ENCODE measurements at places on chromosomes 5 and 9.

- no peak for DNase-seq
Measured at GRCh38 chr5:8114597-8115266, 245.8 kb downstream of the MTRR start.

- no peak for DNase-seq
Measured at GRCh38 chr5:53956196-53956595, 354.2 kb downstream of the ARL15 start.

GRCh38 chr9:108377382-108377781 is 478.4 kb downstream of the ACTL7B start:
- no peak for DNase-seq

GRCh38 chr9:131917009-131917408 is 162.7 kb downstream of the MED27 start:
- no peak for DNase-seq

GRCh38 chr5:96893342-96893741 is 17.0 kb downstream of the ERAP2 start:
- DNase-seq = no peak

DNA sequence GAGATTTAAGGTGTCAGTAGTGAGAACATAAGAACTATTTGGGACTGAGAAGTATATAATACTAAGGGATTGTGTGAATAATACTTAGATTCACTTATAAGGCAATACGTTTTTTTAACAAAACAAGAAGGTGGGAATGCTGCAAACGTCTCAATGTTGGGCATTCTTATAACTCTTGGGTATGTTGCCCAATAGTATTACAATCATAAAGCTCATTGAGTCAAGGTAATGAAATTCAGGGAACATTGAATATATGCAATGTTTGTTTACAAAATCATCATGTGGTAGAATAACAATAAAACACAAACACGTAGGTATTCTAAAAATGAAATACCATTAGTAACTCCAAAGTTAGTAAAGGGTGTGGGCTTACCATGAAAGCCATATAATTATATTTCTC is 400.7 kb downstream of the KIAA0825 start:
- no peak for DNase-seq

DNA sequence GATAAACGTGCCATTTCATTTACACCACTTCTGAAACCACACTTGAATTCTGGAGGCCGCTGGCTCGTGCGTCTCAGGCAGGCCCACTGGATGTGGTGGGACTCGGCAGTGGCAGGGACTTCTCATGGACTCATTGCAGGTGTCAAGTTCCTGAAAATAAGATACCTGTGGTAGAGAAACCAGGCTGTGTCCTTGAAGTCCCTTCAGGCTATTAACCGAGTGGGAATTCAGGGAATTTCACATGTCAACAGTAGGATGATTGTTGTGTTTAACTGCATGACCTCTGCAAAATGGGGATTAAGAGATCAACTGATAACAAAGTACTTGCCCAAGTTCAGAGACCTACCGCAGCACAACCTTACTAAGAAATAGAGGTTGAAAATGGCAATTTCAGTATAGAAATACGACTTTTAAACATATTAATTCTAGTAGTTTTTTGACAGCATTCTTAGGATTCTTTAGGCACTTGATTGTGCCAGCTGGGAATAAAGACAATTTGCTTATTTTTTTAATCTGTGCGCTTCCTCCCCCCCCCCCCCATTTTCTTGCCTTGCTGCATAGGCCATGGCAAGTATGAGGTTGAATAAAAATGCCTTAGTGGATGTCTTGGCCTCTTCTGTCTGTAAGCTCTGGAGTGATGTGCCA is 26.8 kb downstream of the TRIP13 start:
- DNase-seq = no peak

Data from D721Med (cell line).